ENCODE measurements at places on chromosomes 1 and 21.
A peak's percentile ranks its signal among the peaks of the same experiment; 100 is the strongest.

GRCh38 chr1:188061881-188062280, 1233.1 kb downstream of the PLA2G4A start:
- DNase-seq = no peak

DNA sequence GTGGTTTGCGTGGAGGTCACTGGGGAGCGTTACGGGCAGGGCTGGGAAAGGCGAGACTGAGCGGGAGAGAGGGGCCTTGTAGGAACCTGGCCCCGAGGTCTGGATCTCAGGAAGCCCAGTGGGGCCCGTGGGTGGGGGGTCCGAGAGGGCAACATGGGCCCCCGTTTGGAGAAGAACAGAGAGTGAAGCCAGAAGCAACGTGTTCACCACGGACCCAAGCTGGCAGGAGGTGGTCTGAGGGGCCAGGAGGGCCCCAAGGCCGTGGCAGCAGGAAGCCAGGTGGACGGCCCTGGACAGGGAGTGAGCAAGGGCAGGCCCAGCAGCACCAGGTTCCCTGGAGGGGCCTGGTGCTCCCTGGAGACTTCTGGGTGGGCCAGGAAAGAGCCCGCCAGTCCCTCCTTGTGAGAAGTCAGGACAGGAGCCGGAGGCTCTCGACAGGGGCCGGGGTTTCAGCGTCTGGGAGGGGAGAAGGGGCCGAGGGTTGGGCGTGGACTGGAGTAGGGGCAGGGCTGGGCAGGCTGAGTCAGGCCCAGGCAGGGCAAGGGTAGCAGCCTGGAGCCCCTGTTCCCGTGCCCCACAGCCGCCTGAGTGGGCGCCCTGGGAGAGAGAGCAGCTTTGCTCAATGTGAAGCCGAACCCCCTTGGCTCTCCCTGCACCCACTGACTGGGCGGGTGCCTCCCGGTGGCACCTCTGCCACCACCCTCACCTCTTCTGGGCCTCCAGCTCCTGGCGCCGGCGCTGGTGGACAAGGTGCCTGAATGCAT, 33.5 kb downstream of the CFAP74 start:
- DNase-seq = no peak

DNA sequence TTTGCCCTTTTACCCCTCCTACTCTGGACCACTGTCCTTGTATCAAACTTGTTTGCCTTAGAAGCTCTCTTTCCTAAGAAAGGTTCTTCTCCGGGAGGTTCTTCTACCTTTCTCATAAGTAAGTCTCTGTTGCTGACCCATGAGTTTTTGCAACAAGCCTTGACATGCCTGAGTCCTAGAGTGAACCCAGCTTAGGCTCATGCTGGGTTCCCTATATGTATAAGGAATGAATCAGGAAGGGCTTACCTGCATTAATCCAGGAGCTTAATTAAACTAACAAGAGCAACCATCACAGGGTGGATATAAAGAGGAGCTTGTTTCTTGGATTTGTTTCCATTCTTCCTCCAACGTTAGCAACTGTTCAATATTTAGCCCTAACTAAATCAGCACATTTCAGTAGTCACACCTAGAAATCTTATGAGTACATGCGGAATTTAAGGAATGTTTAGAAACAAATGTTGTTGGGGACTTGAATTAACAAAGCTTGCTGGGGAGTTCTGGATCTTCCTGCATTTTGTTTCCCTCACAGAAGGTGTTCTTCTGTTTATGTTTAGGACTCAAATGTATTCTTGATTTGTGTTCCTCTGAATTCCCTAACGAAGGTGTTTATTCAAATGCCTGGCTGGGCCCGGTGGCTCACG, 64.3 kb upstream of the RAB3GAP2 start:
- no peak for DNase-seq

GRCh38 chr21:18070392-18070791, 174.2 kb upstream of the CHODL start:
- no peak for DNase-seq

- peak; percentile 48 for DNase-seq
Measured at GRCh38 chr1:13697738-13698137, 2.2 kb upstream of the PRDM2 start.

DNA sequence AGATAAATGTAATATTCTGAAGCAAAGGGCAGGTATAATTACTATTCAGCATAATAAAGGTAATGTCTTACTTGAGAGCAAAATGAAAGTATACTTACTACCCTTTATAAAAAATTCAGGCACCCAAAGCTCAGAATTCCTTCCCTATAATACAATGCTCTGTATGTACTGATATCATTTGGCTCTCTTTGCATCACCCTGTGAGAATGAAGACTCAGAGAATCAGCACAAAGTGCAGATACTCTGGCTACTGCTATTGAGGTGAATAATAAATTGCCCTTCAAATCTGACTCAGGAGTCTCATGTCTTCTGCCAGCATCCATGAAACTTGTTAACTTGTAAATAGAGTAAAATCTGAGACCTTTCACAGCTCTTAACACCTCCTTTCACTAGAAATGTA, 108.5 kb upstream of the KCTD3 start:
- DNase-seq = no peak

DNA sequence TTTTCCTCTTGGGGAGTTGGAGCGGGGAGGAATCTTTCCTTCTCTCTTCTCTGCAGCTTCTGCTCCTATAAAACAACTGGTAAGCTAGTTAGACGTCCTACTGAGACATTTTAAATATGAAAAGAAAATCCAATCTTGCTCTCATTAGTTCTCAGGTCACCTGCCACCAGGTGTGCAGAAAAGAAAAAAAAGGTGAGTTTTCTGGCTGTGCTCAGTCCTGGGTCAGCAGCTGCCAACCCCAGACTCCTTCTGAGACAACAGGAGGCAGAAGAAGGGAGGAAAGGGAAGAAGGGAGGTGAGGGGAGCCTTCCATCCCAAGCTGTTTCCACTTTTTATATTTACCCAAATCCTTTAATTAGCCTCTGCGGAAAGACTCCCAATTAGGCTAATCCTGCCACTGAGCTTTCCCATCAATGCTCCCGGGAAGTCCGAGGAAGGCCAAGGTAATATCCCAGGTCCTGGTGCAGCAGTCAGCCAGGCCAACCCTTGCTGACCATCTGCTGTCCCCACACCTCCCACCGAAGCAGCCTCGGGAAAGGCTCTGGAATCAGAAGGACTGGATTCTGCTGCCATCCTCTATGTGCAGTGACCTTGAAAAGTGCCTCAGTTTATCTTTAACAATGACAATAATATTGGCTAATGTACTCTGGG, 33.4 kb downstream of the GLIS1 start:
- DNase-seq = no peak

- no peak for DNase-seq
Measured at GRCh38 chr1:98766255-98766654, 104.7 kb downstream of the SNX7 start.

DNA sequence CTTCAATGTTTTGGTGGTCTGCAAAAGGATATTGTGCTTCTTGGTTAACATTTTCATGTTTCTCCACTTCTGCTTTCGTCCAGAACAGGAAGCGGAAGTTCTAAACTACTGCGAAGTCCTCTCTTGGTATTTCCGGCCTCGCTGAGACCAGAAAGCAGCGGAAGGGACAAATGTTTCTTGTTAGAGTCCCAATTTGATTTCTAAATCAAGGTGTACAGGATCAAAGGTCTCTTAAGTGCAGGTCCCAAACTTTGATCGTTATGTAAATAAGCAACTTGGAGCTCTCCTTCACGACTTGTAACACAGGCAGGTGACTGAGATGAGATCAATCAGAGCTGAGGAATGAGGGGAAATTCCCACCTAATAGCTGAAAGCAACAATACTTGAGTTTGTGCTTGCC, 40.1 kb upstream of the HMCN1 start:
- DNase-seq = peak; percentile 45

DNA sequence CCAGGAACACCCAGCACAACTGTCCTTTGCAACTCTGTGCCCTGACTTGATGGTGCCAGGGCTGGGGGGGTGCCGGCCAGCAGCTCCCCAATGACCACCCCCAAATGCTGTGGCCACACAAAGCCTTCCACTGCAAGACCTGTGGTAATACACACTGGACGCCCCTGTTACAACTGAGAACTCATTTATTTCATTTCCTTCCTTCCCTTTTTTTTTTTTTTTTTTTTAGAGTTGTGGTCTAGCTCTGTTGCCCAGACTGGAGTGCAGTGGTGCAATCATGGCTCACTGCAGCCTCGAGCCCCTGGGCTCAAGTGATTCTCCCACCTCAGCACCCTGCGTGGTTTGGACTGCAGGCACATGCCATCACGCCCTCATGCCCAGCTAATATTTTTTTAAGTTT, 25.2 kb downstream of the TP73 start:
- no peak for DNase-seq

GRCh38 chr1:66873111-66873510, 51.5 kb downstream of the DNAI4 start:
- no peak for DNase-seq

- peak; percentile 33 for DNase-seq
Measured at GRCh38 chr1:91877574-91878208, 8.3 kb downstream of the TGFBR3 start.

- no peak for DNase-seq
Measured at GRCh38 chr1:11523261-11523660, 44.3 kb downstream of the DISP3 start.

DNA sequence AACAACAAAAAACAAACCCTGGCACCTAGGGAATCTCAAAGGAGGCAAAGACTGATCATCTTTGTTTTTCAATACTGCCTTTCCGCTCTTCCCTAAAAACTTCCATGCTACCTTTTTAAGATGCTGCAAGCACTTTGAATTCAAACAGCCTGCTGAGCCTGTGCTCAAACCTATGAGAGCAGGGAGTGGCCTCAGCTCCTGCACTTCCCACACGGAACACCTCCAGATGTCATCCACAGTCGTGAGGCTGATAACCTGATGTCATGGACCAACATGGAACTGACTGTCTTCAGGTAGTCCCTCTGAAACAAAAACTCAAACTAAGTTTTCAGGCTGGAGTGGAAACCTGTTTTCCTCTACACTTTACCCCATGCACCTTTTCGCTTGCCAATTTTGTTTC, 46.8 kb downstream of the DESI2 start:
- no peak for DNase-seq

- DNase-seq = no peak
Measured at GRCh38 chr1:36782085-36782484, 252.2 kb downstream of the GRIK3 start.

DNA sequence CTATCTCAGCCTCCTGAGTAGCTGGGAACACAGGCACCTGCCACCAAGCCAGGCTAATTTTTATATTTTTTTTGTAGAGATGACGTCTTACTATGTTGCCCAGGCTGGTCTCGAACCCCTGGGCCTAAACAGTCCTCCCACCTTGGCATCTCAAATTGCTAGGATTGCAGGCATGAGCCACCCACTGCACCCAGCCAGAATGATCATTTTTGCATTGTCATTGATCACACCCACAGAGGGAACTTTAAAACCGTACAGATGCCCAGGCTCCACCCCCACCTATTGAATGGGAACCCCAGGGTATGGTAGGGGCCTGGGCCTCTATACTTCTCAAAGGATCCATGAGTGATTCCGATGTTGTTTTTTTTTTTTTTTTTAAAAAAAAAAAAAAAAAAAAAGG, 36.7 kb downstream of the ETNK2 start:
- DNase-seq = no peak

- no peak for DNase-seq
Measured at GRCh38 chr1:233253231-233253831, 42.2 kb downstream of the PCNX2 start.

GRCh38 chr1:3221112-3222041, 152.4 kb downstream of the PRDM16 start:
- DNase-seq = no peak

DNA sequence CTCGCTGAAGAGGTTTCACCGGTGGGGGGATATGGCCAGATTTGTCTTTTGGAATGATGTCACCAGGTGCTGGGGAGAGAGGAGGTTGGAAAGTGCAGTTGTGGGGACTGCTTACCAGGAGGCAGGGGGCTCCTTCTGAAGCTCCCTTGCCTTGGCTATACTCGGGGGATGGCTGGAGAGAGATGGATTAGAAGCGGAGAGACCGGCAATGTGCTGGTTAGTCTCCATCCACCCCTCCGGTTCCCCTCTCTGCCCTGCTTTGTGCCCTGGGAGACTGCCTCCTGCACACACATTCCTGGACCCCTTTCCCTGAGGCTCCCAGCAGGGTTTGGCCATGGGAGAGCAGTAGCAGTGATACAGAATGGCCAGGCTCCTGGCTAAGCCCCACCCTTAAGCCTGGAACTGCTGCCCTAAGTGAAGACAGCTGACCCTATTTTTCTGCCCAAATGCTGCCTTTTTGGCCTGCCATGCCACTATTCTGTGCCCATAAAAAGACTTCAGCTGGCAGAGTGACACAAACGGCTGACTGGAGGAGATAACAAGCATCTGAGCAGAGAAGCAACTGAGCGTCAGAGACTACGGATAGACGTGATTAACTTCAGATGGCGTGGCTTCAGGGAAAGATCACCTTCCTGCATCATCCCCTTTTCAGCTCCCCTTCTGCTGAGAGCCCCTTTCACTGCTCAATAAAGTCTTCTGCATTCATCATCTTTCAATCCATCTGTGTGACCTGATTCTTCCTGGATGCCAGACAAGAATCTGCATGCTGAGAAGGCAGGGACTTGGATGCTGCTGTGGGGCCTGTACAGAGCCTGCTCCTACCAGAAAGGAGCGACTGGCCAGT, 14.5 kb upstream of the VPS13D start:
- DNase-seq = no peak

- DNase-seq = peak; percentile 30
Measured at GRCh38 chr1:66399888-66400529, 133.9 kb upstream of the SGIP1 start.

GRCh38 chr21:44002511-44002910, 9.6 kb upstream of the TRAPPC10 start:
- DNase-seq = no peak

- no peak for DNase-seq
Measured at GRCh38 chr1:113048064-113048463, 24.9 kb upstream of the LRIG2 start.

GRCh38 chr1:88466011-88466410, 218.1 kb upstream of the PKN2 start:
- no peak for DNase-seq

GRCh38 chr21:34282223-34282622, 81.6 kb upstream of the KCNE2 start:
- DNase-seq = no peak

GRCh38 chr1:76141929-76142328, 67.4 kb downstream of the ST6GALNAC3 start:
- DNase-seq = no peak

DNA sequence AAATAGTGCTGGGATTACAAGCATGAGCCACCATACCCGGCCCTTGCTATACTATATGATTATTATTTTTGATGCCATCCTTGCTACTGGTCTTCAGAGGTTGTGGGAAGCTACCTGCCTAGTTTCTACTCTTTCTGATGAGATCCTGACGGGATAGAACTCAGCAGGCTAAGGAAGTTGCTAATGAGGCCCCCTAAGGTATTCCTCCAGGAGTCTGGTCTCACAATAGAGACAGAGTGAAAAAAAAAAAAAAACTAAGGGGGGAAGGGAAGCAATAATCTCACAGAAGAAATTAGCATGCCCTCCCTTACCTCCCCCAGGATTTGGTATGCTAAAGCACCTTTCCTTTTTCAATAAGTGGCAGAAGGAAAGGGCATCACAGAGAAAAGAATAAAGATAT, 17.6 kb downstream of the INTS3 start:
- no peak for DNase-seq

- DNase-seq = no peak
Measured at GRCh38 chr1:193211539-193211938, 25.1 kb upstream of the B3GALT2 start.

GRCh38 chr1:11653861-11654136, 430 bp downstream of the FBXO2 start:
- no peak for DNase-seq
